Keratinocyte (primary cell): ENCODE measurements at places on chromosomes 11 and 22. TPM values are rescaled to one million over a fixed set of nuclear protein-coding genes. Genes with fewer than 3 reads are reported as not detected.

GRCh38 chr11:1888347-1888753, 3.3 kb downstream of the PRR33 start:
- DNase-seq = no peak

DNA sequence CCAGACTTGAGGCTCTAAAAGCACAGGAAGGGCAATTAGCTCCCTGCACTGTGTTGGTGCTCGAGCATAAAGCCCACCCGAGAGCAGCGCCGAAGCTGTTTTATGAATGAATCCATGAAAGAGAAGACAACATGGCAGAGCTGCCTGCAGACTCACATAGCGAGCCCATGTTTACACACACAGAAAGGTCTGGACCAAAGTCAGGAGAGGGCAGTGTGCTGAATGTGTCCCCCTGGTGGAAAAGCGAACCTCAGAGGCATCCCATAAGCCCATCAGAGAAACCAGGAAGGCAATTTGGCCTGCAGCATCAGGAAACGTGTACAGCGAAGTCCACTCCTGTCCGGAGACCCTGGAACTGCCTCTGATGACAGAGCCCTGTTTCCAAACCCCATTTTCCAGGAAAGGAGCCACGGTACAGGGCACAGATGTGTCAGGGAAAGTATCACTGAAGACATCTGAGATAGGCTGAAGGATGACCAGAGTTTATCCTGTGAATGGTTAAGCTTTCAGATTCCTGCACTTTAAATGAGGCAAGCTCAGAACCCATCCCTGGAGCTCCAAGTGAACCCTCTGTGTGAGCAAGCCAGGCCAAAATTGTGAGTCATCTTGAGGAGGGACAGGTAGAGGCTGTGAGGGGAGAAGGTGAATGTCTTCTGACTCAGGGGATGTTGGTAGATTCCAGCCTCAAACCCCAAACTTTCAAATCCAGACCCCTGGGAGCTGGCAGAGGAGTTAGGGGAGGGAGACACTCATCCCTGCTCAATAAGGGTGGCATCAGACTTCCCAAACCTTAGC, 36.9 kb downstream of the CHRDL2 start:
- peak; percentile 26 for DNase-seq

GRCh38 chr22:42283278-42284201, 13.1 kb upstream of the TCF20 start:
- no peak for DNase-seq

- no peak for DNase-seq
Measured at GRCh38 chr11:3167143-3168119, 2.3 kb upstream of the OSBPL5 start.

GRCh38 chr22:48899523-48900326, 927.9 kb downstream of the BRD1 start:
- DNase-seq = no peak

DNA sequence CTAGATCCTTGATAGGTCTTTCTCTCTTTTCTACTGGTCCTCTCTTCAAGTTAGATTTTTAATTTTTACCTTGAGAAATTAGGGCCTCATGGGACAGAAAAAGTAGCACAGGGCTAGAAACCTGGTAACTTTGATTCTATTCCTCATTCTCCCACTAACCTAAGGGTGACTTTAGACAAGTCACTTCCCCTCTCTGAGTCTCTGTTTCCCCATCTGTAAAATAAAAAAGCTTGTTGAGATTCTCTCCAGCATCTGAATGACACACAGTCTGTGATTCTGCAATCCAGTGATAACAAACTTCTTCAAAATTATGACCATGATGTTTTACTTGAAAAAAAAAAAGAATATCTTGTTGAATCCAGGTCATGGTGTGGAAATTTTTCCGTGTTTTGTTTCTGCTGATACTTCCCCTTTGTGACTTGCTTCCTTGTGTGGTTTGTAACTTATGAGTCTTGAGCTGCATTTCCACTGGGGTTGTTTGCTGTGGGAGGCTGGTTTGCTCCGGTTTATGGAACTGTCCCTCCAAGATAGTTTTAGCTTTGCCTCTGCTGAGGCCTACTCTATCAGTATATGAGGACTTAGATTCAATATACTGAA, 9.8 kb upstream of the MPEG1 start:
- no peak for DNase-seq

- no peak for DNase-seq
Measured at GRCh38 chr11:43021466-43021865, 290.3 kb upstream of the API5 start.

GRCh38 chr22:37287550-37287951, 5.2 kb downstream of the CYTH4 start:
- DNase-seq = no peak

- DNase-seq = peak; percentile 58
Measured at GRCh38 chr11:69131644-69132300, 24.0 kb upstream of the SMIM38 start.

DNA sequence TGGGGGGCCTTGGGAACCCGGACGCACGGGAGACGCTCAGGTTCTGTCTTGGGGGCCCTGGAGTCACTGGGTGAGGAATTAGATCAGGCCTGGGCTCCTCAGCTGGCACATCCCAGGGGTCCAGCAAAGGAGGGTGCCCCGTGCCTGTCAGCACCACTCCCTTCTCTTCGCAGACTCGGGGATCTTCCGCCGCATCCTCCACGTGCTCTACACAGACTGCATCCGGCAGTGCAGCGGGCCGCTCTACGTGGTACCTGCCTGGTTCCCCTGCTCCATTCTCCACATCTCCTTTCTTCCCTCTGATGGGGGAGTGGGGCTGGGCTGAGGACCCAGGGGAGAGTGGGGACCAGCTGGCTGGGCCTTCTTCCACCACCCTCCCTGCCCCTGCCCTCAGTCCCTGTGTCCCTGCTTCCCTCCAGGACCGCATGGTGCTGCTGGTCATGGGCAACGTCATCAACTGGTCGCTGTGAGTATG, 6.7 kb upstream of the TAGLN start:
- DNase-seq = no peak

DNA sequence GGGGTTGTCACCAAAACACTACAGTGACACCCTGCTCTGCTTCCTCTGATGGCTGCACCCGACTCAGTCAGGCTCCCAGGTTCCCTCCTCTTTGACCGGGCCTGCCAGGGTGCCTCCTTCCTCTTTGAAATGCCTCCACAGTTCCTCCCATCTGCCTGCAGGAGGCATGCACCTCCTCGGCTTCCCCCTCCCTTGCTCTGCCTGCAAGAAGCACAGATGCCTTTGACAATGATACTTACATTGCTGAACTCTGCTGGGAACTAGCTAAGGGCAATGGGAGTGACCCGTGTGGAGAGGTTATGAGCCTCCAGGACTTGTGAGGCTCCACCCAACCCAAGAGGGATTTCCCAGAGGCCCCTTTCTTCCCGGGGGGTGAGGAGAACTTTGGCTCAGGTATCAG, 674.1 kb downstream of the OPCML start:
- DNase-seq = no peak

- no peak for DNase-seq
Measured at GRCh38 chr22:28095316-28096095, 176.4 kb upstream of the PITPNB start.

DNA sequence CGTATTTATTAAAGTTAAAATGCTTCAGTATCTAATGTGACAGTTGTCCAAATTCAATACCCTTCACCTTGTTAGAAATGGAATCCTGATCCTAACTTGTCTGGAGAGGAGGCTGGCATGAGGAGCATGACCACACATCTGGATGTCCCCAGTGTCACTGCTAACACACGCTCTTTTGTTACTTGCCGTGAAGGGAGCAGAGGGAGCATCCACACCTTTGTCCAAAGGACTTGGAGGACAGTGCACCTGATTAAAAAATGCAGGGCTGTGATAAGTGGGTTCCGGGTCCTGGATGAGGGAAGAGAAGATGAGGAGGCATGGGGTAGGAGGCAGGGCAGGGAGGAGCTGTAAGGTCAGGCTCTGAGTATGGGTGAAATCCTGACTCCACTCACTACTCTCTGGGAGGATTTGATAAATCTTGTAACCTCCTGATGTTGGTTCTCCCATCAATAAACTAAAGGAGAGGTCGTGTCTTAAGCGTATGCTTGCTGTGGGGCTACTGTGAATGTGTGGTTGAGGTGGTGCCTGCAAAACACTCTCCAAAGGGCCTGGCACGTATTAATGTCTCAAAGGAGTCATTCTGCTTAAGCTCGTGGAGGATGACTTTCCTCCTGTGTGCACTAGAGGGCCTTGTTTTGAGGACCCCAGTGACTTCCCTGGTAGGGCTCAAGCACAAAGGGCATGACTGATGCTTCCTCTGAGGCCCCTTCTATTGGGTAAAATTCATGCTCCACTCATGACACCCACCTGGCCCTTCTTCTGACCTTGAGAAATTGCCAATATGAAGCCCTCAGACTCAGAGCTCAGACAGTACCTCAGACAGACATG, 16.8 kb upstream of the IGLL5 start:
- no peak for DNase-seq

DNA sequence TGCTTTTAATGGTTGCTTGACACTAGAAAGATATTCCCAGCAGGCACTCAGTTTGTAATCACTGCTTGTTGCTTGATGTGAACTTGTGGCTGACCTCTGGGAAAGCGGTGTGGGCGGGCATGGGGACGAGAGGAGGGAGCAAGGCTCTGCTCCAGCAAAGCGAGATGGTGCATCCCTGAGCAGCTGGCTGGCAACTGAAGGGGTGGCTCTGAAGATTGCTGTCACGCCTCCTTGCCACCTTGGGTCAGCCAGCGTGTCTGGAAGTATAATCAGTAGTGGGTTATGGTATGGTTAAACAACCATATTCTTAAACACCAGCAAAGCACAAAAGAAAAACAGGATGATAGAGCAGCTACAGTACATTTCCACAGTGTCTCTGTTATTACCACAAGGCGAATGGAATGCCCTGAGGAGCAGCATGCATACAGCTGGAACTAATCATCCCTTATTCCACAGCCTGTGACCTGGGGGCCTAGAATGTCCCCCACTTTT, 124.5 kb downstream of the TRIM44 start:
- no peak for DNase-seq

- no peak for DNase-seq
Measured at GRCh38 chr22:46196278-46196677, 46.0 kb downstream of the PPARA start.

- DNase-seq = no peak
Measured at GRCh38 chr11:36751335-36751781, 153.3 kb upstream of the RAG2 start.

The NPTXR gene
- polyA plus RNA-seq = 0.03 to 0.14 TPM (median 0.09 TPM) in 3 replicates

The ANGPTL5 gene
- 0.03 TPM in 1 of 3 replicates, not detected in the others for polyA plus RNA-seq

The DRD4 gene
- polyA plus RNA-seq = not detected in 3 replicates

The TPP1 gene
- 34.8 to 61.3 TPM (median 55.3 TPM) in 3 replicates for polyA plus RNA-seq

The SGSM1 gene
- 0.01 to 0.03 TPM in 2 of 3 replicates, not detected in the other for polyA plus RNA-seq

The HARBI1 gene
- 5.5 to 6.4 TPM (median 5.6 TPM) in 3 replicates for polyA plus RNA-seq

The ART1 gene
- polyA plus RNA-seq = not detected in 3 replicates

The PRG3 gene
- not detected in 3 replicates for polyA plus RNA-seq

The CCDC90B gene
- polyA plus RNA-seq = 28.5 to 46.9 TPM (median 31.3 TPM) in 3 replicates

The POTEH gene
- polyA plus RNA-seq = not detected in 3 replicates

The DDTL gene
- 0.63 to 1.0 TPM (median 0.72 TPM) in 3 replicates for polyA plus RNA-seq
